ENCODE measurements at places on chromosomes 6 and 20.

- DNase-seq = no peak
Measured at GRCh38 chr6:105607636-105608621, 205.0 kb upstream of the PREP start.

- no peak for DNase-seq
Measured at GRCh38 chr6:37930288-37930971, 110.9 kb downstream of the ZFAND3 start.

DNA sequence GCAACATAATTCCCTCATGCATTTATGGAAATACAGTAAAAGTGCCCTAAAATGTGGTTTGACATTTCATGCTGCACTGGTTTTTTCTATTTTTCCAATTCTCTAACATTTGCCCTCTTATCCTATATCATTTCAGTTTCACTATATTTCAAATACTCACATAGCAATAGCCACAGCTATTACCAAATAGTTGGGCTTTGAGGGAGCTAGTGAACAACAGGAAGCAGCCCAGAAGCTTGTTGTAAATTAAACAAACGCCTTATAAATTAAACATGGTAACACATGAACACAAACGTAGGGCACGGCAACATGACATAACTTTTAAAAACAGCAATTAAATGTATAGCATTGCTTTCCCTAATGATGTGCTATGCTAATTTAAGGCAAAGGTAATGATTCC lies 469.0 kb downstream of the CDC5L start:
- DNase-seq = no peak

GRCh38 chr6:147534116-147534860 lies 25.8 kb downstream of the SAMD5 start:
- DNase-seq = no peak

DNA sequence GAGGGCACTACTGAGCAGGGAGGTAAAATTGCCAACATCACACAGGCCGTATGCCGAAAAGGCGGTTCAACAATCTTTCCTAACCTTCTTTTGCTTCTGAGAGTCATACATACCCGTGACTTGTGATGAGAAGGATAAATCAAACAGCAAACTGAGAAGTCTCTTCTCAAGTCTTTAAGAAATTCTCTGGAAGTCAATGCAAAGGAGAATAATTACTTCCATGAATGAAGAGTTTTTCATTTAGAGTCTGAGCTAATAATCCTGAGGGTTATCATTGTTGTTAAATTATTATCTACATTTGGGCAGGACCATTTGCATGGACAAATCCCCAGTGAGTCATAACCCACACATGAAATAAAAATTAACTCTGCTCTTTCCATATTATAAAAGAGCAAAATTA lies 22.4 kb upstream of the ILRUN start:
- DNase-seq = no peak

DNA sequence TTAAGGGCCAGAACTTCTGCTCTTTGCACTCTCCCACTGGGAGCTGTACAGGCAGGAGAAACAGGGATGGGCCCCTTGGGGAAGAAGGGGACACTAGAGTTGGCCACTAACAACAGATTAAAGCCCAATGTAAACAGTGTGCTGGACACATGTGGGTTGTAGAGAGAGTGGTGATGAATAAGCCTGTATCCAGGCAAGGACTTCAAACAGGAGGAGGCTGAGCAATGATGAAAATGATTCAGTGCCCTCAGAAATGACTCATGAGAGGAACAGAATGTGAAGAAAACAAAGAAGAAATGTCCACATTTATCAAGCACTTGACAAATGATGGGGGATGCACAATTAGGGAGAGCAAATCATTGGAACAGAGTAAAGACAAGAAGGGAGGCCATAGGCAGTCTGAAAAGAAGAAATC lies 242.3 kb downstream of the TBX18 start:
- DNase-seq = no peak

DNA sequence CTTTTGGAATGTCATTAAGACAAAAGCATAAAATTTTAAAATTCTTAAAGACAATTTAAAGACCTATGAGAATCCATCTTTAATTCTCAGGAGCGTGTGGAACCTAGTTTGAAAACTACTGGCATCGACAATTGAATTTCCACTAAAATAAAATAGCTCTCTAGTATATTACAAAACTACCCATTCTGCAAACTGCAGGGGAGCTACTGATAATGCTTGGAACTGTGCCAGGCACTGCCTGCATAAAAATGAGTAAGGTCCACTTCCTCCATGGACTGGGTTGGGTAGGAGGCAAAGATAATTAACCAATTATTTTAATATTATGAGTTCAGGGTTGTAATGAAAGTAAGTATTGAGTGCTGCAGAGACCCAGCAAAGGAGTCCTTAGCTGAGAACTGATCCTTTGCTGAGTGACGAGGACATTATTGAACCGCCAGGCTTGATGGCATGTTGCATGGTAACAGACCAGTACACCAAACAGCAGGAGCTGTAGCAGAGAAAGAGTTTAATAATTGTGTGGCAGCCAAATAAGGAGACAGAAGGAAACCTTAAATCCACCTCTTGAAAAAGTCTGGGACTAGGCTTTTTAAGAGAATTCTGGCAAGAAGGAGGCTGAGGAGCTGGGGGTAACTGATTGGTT lies 261.3 kb downstream of the ESR1 start:
- no peak for DNase-seq

DNA sequence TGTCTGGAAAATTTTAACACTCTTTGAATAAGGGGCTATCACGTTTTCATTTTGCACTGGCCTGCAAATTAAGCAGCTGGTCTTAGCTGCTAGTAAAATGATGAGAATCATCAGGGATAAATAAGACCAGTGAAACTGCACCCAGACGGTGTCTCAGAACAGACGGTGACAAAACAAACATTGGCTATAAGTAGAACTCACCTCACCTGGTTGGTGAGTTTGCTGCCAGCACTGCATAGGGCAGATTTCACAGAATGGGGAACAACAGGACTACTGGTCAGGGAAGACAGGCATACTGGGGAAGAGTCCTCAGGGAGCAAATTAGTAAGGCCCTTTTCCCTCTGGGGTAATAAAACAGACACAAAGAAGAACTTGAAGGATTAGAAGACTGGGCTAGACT lies 175.9 kb upstream of the CITED2 start:
- DNase-seq = no peak

GRCh38 chr20:438571-439469 lies 23.5 kb downstream of the TBC1D20 start:
- peak; percentile 84 for DNase-seq

- no peak for DNase-seq
Measured at GRCh38 chr6:152435816-152436215, 201.3 kb downstream of the SYNE1 start.

- peak; percentile 79 for DNase-seq
Measured at GRCh38 chr20:25065625-25066338, 7.8 kb upstream of the ACSS1 start.

DNA sequence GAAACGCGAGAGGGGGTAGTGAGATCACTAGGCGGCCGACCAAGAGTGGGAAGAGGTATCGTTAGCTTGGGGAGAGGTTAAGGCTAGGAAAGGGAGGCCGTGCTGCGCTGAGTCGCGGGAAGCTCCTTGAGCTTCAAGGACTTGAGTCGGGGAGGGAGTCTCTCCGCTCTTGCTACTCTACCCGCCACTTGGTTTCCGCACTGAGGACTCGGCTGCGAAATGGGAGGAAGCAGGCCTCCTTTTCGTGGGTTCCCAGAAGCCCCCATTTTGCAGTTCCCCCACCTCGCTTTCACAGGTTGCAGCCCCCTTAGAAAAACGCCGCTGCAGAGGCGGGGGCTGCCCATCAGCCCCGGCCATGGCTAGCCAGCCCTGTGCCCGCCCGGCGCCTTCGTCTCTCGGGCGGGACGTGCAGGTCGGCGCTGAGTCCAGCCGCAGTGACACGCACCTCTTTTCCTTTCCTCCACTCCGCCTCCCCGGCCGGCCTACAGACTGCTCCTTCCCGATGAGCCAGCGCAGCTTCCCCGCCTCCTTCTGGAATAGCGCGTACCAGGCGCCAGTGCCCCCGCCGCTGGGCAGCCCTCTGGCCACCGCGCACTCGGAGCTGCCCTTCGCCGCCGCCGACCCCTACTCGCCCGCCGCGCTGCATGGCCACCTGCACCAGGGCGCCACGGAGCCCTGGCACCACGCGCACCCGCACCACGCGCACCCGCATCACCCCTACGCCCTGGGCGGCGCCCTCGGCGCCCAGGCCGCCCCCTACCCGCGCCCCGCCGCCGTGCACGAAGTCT lies 4.9 kb downstream of the VGLL2 start:
- peak; percentile 21 for DNase-seq

DNA sequence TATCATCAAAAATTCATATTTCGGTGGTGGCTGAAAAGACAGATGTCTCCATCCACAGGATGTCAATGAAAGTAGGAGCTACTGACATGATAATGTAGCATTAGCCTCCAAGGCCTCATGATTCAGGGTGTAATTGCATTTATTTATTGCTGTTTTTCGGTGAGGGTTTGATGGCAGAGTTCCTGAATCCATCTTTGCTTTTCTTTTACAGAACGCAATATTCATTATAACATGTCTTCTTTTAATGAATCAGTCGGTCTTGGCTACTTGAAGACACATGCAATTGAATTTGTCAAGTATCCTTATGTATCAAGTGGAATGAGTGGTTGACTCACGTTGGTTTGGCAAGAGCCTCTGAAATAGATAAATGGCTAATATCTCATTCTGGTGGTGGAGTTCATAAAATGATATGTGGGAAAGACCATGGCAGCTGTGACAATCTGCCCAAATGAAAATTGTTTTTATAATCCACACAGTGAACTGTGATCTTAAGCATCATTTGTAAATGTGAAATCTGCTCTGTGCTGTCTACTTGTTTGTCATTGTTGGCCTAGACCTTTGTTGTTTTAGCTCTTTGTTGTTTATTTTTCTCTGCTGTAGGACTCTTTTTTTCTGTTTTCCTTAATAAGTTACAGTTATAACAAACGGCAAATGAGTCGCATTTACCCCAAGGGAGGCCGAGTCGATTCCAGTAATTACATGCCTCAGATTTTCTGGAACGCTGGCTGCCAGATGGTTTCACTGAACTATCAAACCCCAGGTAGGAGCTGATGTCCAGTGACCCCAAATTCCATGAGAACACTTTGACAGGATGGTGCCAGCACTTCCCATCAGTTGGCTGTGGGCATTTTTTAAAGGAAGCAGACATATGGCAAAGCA lies 105.7 kb upstream of the LAMP5 start:
- DNase-seq = no peak

DNA sequence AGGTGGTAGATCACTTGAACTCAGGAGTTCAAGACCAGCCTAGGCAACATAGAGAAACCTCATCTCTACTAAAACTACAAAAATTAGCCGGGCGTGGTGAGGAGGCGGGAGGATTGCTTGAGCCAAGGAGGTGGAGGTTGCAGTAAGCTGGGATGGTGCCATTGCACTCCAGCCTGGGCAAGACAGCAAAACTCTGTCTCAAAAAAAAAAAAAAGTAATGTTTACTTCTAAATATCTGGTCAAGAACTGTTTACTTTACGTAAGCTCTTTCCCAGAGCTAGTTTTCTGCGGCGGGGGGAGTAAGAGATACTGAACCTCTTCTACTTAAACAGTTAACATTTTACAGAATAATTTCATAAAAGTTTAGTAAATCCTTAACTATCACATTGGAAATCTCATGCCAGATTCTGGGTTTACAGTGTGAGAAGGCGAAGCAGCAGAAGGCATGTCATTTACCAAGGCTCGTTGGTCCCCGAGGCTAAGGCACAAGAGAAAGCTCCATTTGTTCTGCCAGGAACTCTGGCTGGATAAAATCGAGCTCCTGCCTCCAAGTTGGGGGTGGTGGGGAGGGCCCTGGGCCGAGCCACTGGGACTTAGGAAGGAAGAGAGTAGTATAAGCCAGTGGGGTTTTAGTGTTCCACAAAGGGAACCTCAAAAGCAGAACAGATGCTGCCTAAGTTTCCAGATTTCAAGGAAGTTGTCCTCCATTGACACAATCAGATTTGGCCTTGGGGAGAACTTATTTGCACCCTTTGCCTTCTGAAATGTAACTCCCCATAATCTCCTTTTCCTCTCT lies 41.7 kb downstream of the ARFGEF2 start:
- no peak for DNase-seq

DNA sequence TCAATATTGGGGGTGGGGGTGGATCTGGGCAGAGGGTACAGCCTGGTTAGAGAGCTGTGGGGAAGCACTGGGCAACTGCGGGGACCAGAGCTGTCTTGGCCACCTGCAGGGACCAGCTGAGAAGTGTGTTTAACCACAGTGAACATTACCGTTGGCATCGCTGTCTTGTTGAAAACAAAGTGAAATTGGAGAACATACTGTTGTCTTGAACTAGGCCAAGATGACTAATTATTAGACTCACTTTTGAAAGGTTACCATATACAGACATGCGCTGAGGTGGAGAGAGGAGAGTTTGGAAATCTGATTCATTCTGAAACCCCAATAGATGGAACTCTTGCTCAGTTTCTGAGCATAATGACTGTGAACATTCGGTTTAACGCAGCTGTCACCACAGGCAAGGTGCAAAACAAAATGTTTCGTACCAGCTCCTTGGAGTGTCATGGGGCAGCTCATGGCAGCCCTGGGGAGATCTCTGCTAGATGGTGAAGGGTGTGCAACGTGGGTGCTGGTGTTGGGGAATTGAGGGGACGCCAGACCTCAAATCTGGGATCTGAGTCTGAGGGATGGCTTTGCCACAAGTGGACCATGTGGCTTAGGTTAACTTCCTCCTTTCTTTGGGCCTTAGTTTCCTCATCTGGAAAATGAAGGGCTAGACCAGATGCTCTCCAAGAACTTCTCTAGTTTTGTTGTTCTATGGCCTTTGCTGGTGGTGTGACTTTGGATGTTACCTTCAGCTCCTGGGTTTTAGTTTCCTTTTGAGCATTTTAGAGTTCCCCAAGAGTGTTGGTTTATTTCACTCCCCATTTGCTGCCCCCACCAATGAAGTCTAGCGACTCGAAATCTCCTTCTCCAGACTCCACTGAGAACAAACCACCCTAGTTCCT lies 24.6 kb upstream of the GTSF1L start:
- DNase-seq = no peak

GRCh38 chr20:19456595-19457395 lies 244.4 kb downstream of the SLC24A3 start:
- no peak for DNase-seq

DNA sequence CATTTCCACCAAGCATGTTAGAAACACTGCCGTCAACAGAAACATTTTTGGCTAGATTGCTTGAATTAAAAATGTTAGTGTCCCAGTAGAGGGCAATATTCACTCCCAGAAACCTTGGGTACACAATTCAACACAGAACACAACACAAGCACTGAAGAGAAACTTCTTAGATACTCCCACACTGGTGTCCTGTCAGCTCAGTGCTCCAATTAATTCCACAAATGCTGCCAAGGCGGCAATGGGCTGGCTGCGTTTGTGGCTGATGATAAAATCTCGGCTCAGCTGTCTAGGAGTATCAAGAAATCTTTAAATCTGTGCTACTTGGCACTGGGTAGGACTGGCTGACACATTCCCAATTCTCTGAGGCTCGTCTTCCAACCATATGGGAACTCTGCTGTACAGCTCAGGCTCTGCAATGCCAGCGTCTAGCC lies 39.3 kb downstream of the BEND3 start:
- no peak for DNase-seq

DNA sequence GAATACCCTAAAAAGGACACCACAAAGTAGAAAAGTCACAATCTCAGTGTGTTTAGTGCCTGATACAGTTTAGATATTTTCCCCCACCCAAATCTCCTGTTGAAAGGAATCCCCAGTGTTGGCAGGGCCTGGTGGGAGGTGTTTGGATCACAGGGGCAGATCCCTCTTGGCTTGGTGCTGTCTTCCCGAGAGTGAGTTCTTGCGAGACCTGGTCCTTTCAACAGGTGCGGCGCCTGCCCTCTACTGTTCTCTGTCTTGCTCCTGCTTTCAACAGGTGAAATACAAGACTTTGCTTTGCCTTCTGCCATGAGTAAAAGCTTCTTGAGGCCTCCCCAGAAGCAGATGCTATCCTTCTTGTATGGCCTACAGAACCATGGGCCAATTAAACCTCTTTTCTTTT lies 534.3 kb upstream of the NRSN1 start:
- no peak for DNase-seq

GRCh38 chr6:82057846-82058554 lies 189.5 kb downstream of the IBTK start:
- no peak for DNase-seq

Data from hematopoietic multipotent progenitor cell (in vitro differentiated cells).